ENCODE measurements at places on chromosomes 7 and 10. TPM values are rescaled to one million over a fixed set of nuclear protein-coding genes. Genes with fewer than 3 reads are reported as not detected.
A peak's percentile ranks its signal among the peaks of the same experiment; 100 is the strongest.

PON1 gene
- total RNA-seq: 0.78 TPM

DNA sequence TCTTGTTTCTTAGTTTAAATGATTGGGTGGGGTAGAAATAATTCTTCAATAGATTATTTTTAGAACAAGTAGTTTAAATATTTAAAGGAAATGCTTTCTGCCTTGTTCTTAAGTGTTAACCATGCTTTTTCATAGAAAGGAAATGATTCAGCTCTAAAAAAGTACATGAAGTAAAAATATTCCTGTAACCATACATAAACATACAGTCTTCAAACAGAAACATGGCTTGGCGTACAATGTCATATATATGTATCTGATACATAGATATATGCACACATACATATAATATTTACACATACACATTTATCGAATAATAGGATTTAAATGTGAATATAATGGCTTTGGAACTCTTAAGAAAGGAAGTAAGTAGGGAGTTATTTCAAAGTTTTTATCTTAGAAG lies 84.4 kb downstream of the RUNDC3B start:
- DNase-seq: no peak

- no peak for DNase-seq
These were observed 1.8 kb upstream of the NUB1 start for GRCh38 chr7:151339651-151340382.

DNA sequence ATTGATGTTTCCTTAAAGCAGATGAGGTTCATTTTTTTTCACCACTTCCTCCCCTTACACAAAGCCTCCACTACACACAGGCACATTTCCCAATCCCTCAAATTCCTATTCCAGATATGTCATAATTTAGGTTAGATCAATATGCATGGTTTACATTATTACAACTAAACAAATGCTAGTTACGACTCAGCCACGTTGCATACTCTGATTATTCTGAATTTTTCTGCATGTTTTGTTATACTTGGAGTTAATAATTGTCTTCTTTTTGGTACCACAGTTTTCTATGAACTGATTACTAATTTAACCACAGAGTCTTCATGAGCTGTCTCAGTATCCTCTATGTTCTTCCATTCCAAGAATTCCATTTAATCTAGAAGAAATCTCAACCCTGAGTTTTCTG lies 4.4 kb upstream of the BICC1 start:
- no peak for DNase-seq

- DNase-seq: no peak
These were observed 225.0 kb downstream of the SDHAF3 start for GRCh38 chr7:97342512-97342911.

GRCh38 chr10:76491216-76491615 lies 1059.8 kb downstream of the LRMDA start:
- DNase-seq: no peak

DNA sequence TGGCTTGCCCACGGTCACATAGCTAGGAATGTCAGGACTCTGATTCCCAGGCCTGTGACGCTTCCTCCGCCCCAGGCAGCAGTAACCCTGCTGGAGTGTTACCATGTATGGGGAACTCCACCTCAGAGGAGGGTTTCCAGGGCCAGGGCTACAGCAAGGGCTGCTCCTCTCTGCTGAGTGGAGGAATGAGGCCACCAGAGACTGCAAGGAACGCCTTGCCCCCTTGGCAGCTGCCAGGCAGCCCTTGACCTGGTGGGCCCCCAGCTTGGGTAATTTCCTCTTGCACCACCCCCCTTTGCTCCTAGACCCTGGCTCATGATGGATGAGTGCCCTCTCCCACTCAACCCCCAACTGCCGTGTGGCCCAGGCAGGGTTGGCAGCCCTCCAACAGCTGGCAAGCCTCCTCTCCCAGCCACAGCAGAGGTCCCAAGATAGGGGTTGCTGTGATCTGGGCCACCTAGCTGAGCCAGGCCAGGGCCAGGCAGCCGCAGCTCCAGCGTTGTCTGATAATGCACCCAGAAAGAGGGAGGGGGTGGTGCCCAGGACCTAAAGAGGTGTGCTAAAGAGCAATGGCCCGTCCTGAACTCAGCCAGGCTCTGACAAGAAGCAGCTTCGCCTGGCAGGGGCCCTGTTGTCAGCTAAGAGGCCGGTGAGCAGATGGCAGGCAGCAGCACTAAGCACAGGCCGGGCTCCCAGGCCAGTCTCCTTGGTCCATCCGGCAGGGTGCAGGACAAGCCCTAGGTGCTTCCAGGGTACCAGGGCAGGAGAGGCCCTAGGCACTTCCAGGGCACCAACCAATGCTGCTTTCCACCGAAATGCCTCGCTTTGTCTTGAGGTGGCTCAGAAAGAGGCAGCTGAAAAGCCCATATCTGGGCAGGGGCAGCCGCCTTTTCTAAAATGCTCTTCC lies 35.4 kb downstream of the DRGX start:
- DNase-seq: no peak

DNA sequence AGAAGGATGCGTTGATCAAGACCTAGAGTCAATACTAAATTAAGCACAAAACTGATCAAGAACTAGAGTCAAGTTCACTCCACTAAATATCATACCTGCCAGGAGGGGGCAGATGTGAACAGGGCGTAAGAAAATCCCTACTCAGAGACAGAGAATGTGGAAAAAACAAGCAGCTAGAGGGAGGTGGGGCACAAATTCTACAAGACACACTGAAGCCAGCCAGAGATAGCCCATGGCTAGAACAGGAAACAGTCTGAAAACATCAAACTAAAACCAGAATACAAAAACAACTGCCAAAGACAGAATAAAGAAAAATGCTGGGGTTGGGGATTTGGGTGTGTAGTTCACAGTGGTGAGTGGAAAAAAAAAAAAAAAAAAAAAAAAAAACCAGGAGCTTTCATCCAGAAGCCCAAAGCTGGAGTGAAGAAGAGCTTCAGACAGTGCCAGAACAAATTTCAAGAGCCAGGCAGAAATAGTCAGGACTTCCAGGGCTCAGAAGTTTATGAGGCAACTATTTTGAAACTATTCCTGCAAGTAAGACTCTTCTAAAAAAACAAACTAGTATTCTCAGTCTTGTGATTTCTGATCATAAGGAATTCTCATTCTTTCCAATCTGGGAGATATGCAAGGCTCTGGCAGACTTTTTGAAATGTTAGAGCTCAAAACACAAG lies 118.3 kb downstream of the CCDC71L start:
- peak; percentile 61 for DNase-seq

- no peak for DNase-seq
These were observed at the start of gene COL28A1 for GRCh38 chr7:7535691-7536090. Gene COL28A1 (minus strand): TSS chr7:7535873. CDS start chr7:7532875, 2,998 bp downstream.

GRCh38 chr10:102302611-102303010 lies 57.3 kb downstream of the GBF1 start:
- DNase-seq: no peak

DNA sequence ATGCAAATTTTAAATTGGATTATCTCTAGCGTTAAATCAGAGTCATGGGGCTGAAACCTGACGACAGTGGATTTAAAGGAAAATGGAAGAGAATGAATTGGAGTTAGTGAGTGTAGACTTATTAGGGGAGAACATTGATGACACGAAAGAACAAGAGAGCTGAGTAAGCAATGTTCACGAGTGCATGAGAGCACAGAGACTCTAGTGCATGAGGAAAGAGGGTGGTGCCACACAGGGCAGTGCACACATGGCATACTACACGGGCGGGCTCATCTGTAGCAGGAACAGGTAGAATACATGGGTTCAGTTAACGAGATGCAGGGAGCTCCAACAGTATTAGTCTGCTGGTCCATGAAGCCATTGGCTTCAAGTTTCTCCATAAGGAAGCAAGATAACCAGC lies 53.9 kb downstream of the USP6NL start:
- DNase-seq: no peak

DNA sequence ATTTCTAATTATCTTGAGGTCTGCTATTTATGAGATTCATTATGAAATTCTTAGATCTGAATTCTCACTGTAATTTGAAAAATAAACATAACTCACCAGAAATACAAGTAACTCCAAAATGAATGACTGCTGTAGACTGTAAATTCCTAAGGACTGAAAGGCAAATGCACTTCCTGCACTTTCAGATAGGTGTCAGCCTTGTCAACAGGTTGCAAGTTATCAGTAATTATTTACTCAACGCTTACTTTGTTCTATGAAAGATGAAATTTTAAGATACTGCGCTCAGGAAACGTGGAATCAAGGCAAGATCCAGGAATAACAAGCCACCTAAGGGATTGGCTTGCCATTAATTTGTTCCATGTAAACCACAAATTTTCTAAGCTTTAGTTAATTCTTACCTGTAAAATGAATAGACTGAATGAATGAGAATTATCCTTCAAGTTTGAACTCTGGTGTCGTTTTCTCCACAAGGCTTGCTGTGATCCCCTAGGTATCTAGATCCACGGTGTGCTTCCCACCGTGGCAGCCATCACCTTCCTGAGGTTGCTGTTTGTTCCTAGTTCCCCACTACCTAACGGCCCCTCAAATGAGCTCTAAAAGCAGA lies 12.6 kb downstream of the DHX32 start:
- peak; percentile 59 for DNase-seq

DNA sequence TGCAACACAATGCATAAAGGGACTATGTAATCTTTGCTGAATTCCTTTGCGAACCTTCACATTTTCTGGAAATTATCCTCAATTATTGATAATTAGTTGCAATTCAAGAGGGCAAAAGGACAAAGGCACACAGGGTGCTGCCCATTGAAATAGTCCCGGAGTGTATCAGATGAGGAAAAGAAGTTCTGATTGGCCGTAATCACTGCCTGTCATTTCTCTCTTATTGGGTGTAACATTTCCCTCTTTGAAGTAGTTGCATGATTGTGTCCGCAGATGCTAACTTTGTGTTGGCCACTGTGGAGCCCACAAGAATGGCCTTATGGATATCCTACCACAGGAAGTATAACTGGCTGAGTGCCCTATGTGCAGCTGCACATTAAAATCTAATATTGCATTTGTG lies 35.1 kb upstream of the TAS2R16 start:
- no peak for DNase-seq

- no peak for DNase-seq
These were observed 4.4 kb downstream of the BAG3 start for GRCh38 chr10:119655566-119656001.

- DNase-seq: peak; percentile 51
These were observed 165.6 kb upstream of the KMT2E start for GRCh38 chr7:104848138-104848990.

SLC16A9 gene
- total RNA-seq: 0.78 TPM

- DNase-seq: peak; percentile 8
These were observed 48.4 kb upstream of the INPP5A start for GRCh38 chr10:132489053-132489703.

DNA sequence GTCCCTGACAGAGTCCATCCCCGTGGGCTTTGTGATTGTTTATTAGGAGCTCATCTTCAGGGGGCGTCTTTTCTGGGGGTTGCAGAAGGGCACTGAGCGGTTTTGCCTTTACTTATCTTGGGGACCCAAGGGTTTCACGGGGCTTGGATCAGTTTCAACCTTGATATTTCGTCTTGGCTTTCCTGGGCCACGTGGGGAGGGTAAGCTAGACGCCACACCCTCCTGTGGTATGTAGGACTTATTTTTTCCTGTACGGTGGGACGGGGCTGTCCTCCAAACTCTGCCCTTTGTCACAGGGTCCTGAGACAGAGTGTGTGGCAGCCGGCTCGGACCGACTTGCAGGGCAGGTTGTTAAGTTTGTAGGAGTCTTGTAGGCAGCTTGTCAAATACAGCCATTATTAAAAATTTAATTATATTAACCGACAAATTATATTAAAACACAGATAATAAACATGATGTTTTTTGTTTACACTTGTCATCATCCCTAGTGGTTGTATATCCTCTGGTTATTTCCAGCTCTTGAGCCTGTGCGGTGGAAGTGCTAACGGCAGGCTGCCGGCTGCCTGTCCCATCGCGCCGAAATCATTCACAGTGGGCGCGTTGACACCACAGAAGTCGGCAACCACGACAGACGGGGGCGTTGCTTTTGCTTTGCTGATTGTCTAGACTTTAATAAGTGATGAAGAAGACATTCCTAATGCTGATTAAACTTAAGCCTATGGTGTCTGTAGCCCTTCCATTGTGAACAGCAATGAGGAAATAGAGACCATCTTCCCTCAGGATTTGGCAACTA lies 193.2 kb downstream of the DNAJB6 start:
- DNase-seq: peak; percentile 0

DNA sequence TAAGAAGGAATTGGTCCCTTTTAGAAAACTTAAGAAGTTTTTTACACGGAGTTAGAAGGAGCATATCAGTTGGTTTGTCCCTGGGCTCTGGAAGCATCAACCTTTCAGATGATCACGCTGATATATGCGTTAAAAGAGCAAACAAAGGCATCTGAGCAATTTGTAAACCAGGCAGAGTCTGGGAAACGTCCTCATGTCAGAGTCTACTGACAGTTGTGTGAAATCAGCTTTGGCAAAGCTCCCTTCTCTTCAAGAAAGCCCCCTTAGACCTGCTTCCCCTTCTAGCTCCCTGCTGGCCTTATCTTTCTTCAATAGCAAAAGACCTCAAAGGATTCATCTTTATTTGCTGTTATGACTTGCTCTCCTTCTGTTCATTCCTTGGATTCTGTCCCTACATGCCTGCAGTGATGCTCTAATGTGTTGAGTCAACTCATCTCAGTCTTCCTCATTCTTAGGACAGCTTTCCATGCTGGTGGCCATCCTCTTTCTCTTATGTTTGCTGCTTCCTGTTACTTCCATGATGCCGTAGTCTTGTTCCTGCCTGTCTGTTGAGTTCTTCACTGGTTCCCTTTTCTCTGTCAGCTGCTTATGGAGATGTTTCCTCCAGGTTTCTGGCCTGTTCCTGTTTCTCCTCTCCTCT lies 106.5 kb upstream of the BMPER start:
- DNase-seq: no peak

GRCh38 chr7:28607855-28608193 lies 195.5 kb downstream of the CREB5 start:
- DNase-seq: no peak

DNA sequence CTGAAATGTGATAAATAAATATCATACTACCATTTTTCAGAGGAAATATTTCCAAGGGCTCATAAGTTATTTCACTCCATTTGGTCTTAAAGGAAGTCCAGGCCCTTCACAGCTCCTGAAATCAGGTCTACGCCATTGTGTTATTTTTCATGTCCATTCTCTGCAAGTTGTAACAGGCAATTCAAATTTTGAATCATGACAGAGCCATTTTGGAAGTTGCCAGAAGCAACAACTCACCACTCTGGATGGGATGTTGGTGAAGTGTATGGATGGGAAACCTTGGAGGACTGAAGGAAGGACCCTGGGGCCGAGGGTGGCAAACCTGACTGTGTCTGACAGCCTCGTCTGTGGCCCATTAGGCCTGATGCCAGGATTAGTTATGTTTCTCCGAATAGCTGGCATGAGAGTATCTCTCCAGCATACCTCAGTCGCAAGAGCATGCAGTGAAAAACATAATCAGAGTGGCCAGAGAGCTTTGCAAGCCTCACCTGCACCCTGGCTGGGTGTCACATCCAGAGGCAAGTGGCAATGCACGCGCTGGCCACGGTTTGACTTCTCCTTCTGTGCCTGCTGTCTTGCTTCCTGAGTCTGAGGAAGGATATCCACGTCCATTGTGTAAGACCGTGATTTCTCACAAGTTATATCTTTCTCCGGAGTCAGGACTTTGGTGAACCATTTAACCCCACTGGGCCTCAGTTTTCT lies 87.1 kb downstream of the NRP1 start:
- DNase-seq: peak; percentile 17
